Fibroblast of lung (primary cell): ENCODE measurements at places on chromosomes 11 and 22. TPM values are rescaled to one million over a fixed set of nuclear protein-coding genes. Genes with fewer than 3 reads are reported as not detected.

DNA sequence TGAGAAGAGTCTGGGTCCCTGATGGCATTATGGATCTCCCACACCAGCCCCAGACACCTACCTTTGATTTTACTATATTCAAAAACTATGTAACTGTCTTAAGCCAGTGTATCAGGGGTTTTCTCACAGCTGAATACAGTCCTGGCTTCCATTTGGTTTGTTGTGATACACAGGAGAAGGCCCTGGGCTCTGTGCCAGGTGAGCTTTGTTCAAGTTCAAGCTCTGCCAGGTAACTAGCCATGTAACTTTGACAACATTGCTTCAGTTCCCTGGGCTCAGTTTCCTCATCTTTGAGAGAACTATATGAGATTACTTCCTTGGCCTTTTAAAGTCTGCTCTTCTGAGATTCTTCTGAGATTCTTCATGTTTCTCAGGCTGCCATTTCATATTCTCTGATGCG lies 327.5 kb upstream of the TENM4 start:
- no peak for DNase-seq

- no peak for DNase-seq
These were observed 104.6 kb downstream of the MPPED1 start for GRCh38 chr22:43516386-43516785.

GRCh38 chr11:44178381-44178780 lies 82.9 kb downstream of the EXT2 start:
- DNase-seq: peak; percentile 49

DNA sequence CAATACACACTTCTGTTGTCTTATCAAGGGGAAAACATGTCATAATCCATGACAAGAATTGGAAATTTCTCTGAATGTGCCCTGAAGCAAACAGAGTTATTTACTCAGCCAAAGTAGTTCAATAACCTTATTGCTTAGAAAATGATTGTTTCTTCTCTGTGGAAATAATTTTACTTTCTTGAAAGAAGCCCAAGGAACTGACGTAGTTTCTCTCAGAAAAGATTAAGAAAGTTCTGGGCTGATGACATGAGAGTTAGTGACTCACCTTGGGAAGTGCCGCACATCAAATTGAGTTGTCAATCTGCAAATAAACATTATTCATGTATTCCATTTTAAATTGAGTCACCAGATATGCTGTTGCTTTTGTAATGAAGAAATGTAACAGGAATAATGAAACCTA lies 418.6 kb upstream of the LRRC4C start:
- DNase-seq: no peak

- DNase-seq: no peak
These were observed 416.3 kb downstream of the SHANK2 start for GRCh38 chr11:70836071-70836470.

DNA sequence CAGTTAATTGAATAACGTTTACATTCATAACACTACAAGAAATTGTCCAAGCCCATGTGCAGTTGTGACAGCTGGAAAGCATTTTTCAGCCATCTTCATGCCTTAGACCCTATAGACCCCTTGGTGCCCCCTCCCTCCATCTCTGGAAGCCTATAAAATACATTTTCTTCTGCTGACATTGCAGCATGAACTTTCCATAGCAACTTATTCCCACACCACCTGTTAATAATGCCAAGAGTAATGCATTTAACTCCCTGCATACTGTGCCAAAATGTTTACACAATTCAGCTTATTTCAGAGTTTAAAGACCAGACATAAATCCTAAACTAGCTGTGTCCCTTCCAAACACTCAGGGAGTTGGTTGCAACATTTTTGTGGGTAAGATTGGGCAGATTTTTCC lies 143.0 kb upstream of the ARHGAP20 start:
- no peak for DNase-seq

Gene BTBD18
- total RNA-seq: not detected in 2 replicates

Gene JAML
- total RNA-seq: not detected in 2 replicates
